ENCODE measurements at places on chromosomes 4 and X.

DNA sequence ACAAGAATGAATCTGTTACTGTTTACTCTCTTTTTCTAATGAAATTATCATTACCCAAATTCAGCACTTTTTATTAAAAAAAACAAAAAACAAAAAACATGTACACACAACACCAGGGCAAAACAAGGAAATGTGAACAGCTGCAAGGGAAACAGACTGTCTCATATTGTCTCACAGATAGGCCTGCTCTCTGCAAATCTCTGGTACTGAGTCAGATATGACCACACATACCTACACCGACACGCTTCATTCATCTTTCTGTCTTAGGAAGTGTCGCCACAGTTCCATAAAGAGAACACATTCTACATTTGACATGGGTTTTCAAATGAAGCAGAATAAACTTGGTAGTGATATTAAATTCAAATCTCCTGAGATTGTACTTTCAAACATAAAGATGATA lies 92.2 kb upstream of the GPR34 start:
- DNase-seq = no peak

GRCh38 chr4:87108142-87108546 lies 112.3 kb downstream of the KLHL8 start:
- no peak for DNase-seq

- DNase-seq = no peak
Measured at GRCh38 chr4:155681886-155682285, 15.2 kb downstream of the GUCY1A1 start.

DNA sequence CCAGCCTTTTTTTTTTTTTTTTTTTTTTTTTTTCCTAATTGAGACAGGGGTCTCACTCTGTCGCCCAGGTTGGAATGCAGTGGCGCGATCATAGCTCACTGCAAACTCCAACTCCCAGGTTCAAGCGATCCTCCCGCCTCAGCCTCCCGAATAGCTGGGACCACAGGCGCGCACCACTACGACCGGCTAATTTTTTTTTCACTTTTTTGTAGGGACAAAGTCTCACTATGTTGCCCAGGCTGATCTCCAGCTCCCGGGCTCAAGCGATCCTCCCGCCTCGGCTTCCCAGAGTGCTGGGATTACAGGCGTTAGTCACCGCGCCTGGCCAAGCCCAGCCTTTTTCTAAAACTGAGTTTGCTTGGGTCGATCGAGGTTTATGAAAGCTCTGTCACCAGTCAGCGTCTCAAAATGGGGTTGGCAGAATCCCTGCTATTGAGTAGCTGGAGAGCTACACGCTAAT lies 1.3 kb upstream of the OTUD5 start:
- DNase-seq = no peak

DNA sequence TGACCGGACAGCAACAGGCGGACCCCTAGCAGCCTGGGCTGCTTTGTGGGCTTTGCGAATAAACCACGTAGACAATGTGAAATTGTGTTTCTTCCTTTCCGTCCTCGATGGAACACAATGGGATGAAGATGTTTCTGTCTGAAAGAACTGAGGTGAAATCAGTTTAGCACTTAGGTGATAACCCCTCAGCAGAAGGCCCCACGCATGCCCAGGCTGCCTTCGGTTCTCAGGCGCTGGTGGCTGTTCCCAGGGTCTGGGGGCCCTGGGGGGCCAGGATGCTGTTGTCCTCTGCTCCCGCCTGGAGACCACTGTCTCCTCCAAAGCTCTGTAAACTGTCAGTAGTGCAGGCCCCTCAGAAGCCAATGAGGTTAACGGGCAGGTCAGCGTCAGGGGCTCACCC lies 73.9 kb upstream of the HGFAC start:
- no peak for DNase-seq

DNA sequence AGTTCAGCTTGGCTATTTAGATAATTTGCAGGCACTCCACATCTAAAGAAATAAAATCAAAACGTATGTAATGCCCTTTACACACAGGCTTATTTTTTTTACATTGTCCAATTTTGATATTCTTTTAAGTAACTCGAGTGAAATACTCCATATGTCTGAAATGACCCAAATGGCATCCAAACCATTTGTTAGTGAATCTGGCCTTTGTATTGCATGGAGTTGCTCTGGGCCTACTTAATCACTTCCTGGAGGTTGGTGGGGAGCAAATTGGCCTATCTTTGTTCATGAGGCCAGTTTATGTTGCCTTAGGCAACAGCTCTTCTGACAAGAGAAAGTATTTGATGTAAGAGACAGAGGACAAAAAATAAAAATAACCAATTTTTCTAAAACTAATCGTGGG lies 47.6 kb upstream of the TMEM131L start:
- DNase-seq = no peak

GRCh38 chr4:70801265-70801809 lies 38.4 kb downstream of the GRSF1 start:
- no peak for DNase-seq

DNA sequence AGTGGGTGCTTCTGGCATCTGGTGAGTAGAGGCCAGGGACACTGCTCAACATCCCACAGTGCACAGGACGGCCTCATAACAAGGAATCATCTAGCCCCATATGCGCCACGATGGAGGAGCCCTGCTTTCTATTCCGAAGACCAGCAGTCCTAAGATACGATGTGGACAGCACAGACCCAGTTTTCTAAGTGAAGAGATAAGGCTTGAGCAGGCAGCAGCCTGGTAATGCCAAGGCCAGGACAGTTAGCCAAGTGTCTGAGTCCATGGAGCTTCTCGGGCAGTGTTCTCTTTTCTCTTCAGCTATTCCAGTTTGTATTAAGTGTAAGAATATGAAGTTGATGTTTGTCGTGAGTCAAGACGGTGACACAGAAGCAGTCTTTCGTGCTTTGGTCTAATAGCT lies 112.7 kb downstream of the TBL1X start:
- no peak for DNase-seq

GRCh38 chrX:100587861-100588260 lies 3.1 kb downstream of the TNMD start:
- no peak for DNase-seq

DNA sequence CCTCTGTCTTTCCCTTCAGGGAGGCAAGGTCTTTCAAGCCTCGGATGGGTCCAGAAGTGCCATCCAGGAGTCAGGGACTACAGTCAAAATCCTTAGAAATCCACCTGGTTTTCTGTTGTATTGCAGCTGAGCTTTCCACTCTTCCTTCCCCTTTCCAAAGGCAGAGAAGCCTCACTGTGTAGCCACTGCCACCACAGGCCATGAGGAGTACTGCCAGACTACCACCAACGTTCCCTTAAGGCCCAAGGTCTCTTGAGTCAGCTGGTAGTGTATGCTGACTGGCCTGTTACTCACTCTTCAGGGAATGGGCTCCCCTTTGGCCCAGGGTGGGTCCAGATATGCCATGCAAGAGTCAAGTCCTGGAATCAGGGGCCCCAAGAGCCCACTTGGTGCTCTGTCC lies 1454.1 kb downstream of the PCDH19 start:
- no peak for DNase-seq

DNA sequence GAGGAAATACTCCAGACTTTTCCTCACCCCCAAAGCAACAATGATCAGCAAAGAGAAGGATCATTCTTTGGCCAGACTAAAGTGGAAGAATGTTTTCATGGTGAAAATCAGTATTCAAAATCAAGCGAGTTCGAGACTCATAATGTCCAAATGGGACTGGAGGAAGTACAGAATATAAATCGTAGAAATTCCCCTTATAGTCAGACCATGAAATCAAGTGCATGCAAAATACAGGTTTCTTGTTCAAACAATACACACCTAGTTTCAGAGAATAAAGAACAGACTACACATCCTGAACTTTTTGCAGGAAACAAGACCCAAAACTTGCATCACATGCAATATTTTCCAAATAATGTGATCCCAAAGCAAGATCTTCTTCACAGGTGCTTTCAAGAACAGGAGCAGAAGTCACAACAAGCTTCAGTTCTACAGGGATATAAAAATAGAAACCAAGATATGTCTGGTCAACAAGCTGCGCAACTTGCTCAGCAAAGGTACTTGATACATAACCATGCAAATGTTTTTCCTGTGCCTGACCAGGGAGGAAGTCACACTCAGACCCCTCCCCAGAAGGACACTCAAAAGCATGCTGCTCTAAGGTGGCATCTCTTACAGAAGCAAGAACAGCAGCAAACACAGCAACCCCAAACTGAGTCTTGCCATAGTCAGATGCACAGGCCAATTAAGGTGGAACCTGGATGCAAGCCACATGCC lies 89.7 kb downstream of the TET2 start:
- DNase-seq = no peak

DNA sequence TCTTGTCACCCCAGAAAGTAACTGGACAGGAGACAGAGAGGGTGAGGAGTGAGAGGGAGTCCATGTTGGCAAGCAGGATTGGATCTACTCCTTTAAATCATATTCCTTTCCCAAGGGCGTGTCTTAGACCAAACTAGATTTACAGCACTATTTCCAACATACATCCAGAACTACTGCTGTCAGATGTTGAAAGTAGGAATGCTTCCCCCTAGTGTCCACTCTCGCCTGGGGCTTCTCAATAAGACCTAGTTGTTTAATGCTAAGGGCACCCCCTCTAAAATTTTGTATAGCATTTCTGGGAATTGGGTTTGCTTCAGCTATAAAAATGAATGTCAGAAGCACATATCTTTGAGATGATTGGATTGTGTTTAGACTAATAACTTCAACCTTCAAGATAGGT lies 13.3 kb downstream of the OFD1 start:
- no peak for DNase-seq

GRCh38 chr4:166680796-166681195 lies 553.5 kb downstream of the SPOCK3 start:
- DNase-seq = no peak

DNA sequence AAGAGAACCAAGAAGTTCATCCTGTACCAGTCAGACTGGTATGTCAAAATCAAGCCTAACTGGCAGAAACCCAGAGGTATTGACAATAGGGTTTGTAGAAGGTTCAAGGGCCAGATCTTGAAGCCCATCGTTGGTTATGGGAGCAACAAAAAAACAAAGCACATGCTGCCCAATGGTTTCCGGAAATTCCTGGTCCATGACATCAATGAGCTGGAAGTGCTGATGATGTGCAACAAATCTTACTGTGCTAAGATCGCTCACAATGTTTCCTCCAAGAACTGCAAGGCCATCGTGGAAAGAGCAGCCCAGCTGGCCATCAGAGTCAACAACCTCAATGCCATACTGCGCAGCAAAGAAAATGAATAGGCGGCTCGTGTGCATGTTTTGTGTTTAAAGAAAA lies 172.7 kb upstream of the MED14 start:
- DNase-seq = no peak

Data from HuH-7 (cell line).